ENCODE measurements at places on chromosomes 5 and 9. TPM values are rescaled to one million over a fixed set of nuclear protein-coding genes. Genes with fewer than 3 reads are reported as not detected.

HRCT1 gene
- total RNA-seq = 4.9 TPM

DNA sequence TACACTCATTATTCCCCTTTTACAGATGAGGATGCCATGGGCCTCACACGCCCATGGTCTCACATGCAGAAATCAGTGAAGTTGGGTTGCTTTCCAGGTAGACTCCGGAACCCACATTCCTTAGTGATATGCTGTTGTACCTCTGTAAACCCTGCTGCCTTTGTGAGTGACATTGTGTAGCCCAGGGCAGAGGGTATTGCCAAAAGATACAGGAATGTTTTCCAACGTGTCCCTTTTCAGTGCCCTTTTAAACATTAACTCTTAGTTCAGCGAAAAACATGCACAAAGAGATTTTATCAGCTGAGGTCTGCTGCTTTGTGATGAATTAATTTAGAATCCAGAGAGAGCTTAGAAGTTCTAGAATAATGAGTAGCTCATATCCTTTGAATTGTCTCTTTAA lies 38.3 kb upstream of the TRMT10B start:
- no peak for DNase-seq

GRCh38 chr9:8088477-8088876 lies 288.9 kb upstream of the DMAC1 start:
- no peak for DNase-seq

DNA sequence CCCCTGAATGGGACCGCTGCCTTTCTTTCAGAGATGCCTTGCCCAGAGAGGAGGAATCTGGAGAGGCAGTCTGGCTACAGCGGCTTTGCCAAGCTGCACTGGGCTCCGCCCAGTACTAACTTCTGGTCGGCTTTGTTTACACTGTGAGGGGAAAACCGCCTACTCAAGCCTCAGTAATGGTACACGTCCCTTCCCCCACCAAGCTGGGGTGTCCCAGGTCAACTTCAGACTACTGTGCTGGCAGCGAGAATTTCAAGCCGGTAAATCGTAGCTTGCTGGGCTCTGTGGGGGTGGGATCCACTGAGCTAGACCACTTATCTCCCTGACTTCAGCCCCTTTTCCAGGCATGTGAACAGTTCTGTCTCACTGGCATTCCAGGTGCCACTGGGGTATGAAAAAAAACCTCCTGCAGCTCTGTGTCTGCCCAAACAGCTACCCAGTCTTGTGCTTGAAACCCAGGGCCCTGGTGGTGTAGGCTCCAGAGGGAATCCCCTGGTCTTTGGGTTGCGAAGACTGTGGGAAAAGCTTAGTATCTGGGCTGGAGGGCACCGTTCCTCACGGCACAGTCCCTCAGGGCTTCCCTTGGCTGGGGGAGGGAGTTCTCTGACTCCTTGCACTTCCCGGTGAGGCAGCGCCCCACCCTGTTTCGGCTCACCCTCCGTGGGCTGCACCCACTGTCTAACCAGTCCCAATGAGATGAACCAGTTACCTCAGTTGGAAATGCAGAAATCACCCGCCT lies 171.2 kb downstream of the CWC27 start:
- no peak for DNase-seq

- no peak for DNase-seq
These were observed 9.2 kb upstream of the FUBP3 start for GRCh38 chr9:130570208-130570607.

- no peak for DNase-seq
These were observed 68.1 kb downstream of the NIPBL start for GRCh38 chr5:36944607-36945225.

GRCh38 chr5:1336749-1337488 lies 8.0 kb downstream of the CLPTM1L start:
- DNase-seq = no peak

DNA sequence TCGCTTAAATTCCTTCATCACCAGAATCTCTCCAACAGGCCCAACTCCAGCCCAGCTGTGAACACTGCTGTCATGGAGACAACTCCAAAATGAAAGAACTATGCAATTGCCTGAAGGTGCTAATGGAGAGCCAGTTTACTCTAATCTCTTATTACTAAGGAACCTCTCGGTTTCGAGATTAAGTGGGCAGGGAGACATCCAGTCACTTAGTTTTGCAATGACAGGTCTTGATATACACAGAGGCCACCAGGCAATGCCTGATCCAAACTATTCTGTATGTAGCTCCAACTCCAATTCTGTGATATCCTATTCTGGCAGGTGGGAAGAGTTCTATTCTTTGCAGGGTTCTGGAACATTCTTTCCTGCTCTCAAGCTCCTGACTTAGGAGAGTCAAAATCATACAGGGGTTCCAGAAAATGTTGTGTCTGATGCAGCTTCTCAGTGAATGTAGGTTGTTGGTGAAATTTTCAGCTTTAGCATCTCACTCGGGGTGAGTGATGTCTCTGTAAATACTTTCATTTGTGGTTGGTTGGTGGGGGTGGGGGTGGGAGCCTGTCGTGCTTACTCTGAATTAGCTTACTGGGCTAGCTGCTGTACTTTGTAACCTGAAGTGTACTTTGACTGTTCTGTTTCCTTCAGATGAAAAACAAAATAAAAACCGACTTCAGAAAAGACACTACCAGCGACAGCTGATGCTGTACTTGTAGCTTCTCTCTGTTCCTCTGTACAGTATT lies 170.9 kb downstream of the PALM2AKAP2 start:
- DNase-seq = no peak

PCDHGA7 gene
- 6.1 TPM for total RNA-seq

DNA sequence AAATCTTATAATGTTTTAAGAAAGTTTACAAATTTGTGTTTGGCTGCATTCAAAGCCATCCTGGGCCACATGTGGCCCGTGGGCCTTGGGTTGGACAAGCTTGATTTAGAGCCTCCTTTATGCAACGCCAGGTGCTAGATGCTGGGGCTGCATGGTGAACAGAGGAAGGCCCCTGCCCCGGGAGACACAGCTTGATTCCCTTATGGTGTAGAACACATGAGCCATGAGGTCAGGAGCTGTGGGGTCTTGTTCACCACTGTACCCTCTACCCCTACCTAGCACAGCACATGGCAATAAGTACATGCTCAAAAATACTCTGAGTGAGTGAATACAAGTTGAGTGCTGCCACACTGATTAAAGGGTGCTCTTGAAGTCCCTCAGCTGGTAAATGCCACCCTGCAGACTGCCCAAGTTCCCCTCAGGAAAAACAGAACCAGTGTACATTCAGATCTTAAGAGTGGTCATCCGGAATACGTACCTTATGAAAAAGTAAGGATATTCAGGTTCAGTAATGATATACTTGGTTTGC lies 71.9 kb downstream of the ARRDC3 start:
- DNase-seq = no peak

GRCh38 chr5:157362982-157363381 lies 97.0 kb upstream of the NIPAL4 start:
- peak; percentile 32 for DNase-seq

- DNase-seq = no peak
These were observed 28.0 kb upstream of the GRAMD2B start for GRCh38 chr5:126395198-126395597.

DNA sequence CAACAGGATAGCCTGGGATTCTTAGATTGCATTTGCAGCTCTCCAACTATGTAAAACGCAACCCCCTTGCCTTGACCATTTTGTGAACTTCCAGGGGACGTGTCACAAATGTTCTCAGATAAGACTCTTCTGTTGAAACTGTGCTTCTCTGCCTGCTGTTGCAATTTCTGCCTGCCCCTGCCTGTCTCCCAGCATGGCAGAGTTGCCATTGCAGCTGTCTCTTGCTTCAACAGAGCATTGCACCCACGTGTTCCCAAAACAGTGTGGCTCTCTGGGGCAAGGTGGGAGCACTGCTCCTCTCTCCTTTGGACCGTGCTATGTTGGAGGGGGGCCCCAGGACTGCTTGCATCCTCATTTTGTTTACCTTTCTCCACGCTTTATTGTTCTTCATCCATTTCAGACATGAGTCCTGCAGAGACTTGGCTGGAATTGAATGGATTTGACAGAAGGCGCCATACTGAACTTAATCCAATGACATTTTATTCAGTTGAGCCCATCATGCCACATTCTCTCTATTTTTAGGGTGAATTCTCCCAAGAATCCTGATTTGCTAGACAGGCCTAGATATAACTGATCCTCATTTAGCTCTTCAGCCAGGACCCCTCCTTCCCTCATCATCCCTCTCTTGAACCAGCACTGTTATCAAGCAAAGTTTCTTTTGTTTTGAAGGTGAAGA lies 90.7 kb downstream of the MAT2B start:
- no peak for DNase-seq

DNA sequence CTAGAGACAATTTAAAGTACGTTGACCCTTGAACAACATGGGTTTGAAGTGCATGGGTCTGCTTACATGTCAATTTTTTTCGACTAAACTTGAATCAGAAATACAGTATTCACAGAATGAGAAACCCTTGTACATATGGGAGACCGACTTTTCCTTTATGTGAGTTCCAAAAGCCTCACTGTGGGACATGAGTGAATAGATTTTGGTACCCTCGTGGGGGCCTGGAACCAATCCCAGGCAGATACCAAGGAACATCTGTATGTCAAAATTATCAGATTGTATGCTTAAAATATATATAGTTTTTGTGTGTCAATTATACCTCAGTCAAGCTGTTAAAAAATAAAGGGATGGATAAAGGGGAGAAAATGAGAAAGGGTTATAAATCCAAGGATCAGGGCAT lies 78.7 kb upstream of the MAN2A1 start:
- DNase-seq = no peak

GRCh38 chr9:27118916-27119315 lies 9.9 kb downstream of the TEK start:
- no peak for DNase-seq

EDIL3 gene
- 9.0 TPM for total RNA-seq

PCDHA1 gene
- total RNA-seq = not detected

- no peak for DNase-seq
These were observed 5.9 kb upstream of the STC2 start for GRCh38 chr5:173333925-173334661.

All from right atrium auricular region (tissue), 2 donors.